ENCODE measurements at places on chromosomes 13 and 19.
A peak's percentile ranks its signal among the peaks of the same experiment; 100 is the strongest.

- DNase-seq = no peak
Measured at GRCh38 chr13:48296528-48296927, 7.0 kb upstream of the RB1 start.

- DNase-seq = no peak
Measured at GRCh38 chr19:4124638-4125037, 716 bp upstream of the MAP2K2 start.

- DNase-seq = peak; percentile 85
Measured at GRCh38 chr19:48249502-48250014, 6.2 kb downstream of the CARD8 start.

DNA sequence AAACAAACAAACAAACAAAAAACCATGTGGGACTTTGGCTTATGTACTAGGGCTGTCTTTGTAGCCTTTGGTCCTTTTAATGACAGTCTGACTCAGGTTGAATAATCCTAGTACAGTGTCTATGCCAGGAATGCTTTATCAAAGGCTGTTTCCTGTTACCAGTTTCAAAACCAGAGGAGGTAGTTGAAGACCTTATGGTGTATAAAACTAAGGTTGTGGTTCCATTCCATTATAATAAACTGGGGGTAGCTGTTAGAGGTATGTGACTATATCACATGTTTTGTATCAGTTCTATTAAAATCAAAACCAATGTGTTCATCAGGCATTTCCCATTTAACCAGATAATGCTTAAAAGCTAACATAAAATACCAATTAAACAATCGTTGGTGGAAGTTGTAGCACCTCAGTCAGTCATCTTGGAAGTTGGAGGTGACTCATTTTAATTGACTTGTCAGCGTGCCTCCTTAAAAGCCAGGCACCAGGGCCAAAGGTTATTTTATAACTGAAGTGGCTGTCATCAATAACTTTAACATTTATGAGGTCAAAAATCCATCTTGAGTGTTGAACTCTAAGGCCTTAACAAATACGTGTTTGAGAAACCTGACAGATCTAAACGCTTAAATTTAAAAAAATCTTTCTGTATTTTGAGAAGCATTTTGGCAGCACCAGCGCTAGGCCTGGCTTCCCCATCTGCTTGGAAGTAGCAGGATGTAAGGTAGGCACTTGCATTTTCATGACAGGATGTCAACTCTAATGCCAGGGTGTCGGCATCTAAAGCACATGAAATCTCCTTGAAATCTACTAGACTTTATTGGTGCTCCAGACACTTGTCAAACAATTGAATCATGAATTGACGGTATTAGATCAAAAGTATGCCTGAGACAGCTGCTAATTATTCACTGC lies 162.5 kb downstream of the LMO7 start:
- DNase-seq = no peak

GRCh38 chr13:48194379-48194754 lies 38.6 kb upstream of the ITM2B start:
- DNase-seq = no peak

DNA sequence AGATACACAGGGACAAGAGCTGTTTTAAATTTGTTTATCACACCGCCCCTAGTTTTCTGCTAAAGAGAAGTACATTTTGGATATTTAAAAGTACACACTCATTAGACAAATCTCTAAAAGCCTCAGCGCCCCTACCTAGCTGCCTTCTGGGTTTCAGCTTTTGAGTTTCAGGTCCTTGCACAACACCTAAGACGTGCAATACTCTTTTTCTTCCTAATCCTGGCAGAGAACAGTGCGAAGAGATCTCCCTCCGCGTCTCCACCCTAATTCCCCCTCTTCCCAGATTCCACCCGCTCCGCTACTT lies 421 bp upstream of the KLF5 start:
- no peak for DNase-seq

GRCh38 chr19:22622020-22622419 lies 12.1 kb upstream of the ZNF492 start:
- no peak for DNase-seq

DNA sequence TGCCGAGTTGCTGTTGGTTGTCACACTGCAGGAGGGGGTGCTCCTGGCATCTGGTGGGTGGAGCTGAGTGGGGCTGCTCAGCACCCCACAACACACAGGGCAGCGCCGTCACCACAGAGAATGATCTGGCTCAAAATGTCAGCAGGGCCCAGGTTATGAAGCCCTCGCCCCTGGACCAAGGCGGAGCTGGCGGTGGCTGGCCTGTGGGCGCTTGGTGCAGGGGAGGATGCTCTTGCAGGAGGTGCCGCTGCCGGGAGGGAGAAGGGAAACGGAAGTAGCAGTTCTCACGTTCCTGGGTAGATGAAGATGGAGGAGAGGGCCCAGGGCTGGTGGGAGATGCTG lies 14.2 kb upstream of the LENG8 start:
- DNase-seq = no peak

GRCh38 chr13:65401315-65401714 lies 1828.8 kb downstream of the PCDH9 start:
- no peak for DNase-seq

DNA sequence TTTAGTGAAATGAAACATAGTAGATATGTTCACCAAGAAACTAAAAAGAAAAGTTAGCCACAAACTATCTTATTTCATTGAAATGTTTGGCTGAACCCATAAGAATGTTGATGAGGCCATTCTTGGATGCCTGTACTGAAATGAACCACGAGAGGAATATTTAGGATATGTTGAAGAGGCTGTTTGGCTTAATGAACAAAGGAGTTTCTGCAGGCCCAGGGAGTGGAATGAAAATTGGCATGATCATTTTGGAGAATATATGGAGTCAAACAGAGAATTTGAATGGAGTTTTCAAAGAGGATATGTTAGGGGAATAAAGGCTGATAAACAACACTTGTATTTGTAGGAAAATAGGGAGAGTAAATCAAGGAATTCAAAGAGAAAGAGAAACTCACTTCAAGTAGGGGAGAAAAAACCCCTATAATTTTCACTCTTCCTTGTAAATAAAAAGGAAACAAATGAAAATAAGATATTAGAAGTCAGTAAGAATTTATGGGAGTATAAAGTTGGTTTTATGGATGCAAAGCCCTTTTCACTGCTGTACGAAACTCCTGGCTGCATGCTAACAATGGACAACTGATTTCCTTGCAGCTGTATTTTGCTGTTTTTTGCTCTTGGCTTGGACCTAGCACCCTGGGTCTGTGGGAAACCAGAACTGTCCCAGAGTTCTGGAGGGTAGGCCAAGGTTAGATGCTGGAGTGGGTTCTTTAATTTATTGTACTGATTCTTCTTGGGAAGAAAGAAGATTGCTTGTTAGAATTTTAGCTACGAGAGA lies 36.5 kb downstream of the KL start:
- DNase-seq = no peak

DNA sequence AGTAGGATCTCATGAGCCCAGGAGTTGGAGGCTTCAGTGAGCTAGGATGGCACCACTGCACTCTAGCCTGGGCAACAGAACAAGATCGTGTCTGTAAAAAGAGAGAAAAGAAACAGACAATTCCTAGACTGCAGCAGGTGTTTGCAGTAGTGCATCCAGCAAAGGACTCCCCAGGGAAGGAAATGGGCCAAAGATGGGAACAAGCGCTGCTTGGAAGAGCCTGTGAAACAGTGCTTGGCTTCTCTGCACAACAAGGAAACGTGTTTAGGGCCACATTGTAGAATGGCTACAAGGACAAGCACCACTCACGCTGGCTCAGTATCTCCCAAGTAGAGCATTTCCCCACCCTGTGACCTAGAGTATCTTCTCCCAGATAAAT lies 35.5 kb upstream of the LDLR start:
- no peak for DNase-seq

DNA sequence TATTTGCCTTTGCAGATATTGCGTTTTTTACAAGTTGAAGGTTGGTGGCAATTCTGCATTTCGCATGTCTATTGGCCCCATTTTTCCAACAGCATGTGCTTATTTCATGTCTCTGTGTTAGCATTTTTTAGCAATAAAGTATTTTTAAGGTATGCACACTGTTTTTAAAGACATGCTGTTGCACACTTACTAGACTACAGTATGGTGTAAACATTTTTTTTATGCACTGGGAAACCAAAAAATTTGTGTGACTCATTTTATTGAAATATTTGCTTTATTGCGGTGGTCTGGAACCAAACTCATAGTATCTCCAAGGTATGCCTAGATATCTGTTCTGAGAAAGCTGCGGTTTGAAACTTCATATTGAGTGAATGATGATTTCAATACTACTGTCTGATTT lies 55.4 kb upstream of the RNF113B start:
- no peak for DNase-seq

GRCh38 chr19:3178377-3178972 lies at the start of gene S1PR4:
S1PR4 (plus strand) TSS chr19:3178769; CDS start chr19:3178793, 24 bp downstream.
- DNase-seq = peak; percentile 69

DNA sequence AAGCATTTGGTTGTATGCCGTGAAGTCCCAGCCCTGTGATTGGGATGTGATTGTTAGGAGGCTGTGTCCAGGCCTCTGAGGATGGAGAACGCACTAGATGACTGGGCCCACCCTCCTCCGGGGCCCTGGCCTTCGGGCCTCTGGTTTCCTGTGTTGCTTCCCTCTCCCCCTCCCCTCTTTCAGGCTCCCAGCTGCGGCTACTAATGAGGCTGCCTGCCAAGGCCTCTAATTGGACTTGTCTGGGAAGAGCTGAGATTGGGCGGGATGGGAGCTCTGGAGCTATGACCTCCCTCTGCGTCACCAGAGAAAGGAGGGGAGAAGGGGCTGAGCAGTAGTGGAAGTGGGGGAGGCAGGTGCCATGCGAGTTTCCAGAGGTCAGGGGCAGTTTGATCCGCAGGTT lies 9.9 kb downstream of the PTH2 start:
- DNase-seq = no peak

DNA sequence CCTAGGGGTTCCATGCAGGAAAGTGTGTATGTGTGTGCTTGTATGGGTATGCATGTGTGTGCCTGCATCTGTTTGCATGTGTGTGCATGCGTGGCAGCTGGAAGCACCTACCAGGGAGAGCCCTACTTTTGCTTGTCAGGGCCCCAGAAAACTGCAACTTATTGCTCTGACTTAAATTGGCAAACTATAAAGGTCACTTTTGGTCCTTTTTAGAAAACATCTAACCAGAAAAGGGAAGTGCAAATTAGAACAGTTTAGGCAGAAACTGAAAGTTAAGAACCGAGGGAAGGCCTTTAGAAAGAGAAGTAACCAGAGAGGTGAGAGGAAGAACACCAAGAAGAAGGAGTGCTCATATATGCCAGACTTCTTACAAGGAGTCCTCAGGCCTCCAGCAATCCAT lies 32.5 kb downstream of the DLEU7 start:
- DNase-seq = peak; percentile 29

DNA sequence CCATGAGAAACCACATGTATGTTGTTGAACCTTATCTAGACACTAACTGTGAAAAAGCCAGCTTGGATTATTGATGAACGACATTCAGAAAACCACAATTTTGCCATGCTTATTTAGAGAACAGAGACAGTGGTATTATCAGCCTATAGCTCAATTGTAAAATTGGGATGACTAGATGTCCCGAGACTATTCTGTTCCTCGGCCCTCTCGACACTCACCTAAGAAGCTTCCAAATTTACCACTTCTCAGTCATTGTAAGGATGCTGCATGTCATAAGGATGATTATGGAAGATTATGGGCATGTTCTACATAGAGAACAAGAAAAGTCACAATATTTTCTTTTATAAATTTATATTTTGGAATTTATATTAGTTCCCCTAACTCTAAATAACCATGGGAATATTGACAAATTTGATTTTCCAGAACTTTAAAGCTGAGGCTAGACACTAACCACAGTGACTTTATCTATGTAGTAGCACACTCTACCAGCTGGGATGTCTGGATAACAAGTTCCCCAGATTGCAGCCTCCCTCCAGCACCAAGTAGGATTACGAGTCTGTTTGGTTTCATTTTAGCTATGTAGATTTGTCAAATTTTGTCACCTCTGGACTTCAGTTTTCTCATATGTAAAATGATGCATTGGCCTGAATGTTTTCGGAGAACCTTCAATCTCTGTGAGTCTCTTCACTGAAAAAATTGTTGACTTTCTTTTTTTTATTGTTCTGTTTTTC lies 513.6 kb downstream of the IRS2 start:
- no peak for DNase-seq

DNA sequence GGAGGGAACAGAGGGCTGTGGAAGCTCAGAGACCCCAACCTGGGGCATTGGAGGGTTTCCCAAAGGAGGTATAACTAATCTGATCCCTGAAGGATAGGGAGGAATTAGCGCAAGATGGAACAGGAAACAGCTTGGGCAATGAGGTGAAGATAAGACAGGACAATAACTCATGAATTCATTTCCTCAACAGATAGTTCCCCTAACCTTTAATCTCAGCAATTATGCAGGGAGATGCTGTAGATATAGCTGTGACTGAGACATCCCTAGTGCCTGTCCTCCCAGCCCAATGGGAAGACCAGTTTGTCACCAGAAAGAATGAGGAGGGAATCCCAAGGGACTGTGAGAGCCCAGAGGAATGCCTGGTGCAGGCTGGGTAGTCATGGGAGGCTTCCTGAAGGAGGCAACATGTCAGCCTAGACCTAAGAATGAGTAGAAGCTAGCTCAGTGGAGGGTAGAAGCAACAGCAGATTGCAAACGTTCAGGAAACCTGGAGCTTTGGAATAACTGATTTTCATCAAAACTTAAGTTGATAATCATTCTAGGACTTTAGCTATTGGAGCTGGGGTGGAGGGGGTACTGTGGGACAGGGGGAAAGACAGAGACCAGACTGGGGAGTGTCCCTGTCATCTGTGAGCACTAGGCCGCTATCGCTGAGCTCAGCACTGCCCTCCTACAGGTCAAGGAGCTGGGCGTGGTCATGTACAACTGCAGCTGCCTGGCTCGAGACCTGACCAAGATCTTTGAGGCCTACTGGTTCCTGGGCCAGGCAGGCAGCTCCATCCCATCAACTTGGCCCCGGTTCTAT lies 18.8 kb downstream of the HIPK4 start:
- DNase-seq = peak; percentile 7

DNA sequence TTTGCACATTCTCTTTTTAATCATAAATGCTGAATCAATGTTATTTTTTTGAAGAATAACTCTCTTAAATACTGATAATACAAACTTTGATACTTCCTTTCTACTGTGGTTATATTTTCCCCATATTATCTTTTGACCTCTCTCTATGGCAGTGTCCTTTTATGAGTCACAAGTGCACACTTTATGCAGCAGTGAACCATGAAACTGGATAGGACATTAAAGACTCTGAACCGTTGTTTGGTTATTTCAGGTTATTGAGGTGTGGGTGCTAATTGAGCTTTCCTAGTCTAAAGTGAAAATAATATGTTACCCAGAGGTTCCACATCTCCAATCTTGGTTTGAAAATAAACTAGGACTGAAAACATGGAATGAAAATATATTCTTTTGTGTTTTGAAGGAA lies 71.4 kb downstream of the DGKH start:
- DNase-seq = no peak

- DNase-seq = no peak
Measured at GRCh38 chr13:48121733-48122132, 26.8 kb upstream of the MED4 start.

DNA sequence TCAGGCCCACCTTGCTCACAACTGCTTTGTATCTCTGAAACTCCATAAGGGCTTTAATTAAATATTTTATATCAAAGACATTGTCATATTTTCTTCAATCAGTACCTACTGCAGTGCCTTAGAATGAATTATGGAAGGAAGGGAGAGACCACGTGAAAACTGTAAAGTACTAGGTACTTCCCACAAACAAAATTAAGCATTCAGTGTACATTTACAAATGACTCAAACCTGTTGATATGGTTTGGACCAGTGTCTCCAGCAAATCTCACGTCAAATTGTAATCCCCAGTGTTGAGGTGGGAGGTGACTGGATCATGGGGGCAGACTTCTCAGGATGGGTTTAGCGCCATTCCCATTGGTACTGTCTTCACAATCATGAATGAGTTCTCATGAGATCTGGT lies 23.2 kb downstream of the KCTD12 start:
- DNase-seq = no peak

Data from GF-D8 (cell line).